HT1080 (cell line): ENCODE measurements at places on chromosomes 1 and 21. TPM values are rescaled to one million over a fixed set of nuclear protein-coding genes. Genes with fewer than 3 reads are reported as not detected.
A peak's percentile ranks its signal among the peaks of the same experiment; 100 is the strongest.

The TNFAIP8L2 gene
- not detected in 2 replicates for total RNA-seq

DNA sequence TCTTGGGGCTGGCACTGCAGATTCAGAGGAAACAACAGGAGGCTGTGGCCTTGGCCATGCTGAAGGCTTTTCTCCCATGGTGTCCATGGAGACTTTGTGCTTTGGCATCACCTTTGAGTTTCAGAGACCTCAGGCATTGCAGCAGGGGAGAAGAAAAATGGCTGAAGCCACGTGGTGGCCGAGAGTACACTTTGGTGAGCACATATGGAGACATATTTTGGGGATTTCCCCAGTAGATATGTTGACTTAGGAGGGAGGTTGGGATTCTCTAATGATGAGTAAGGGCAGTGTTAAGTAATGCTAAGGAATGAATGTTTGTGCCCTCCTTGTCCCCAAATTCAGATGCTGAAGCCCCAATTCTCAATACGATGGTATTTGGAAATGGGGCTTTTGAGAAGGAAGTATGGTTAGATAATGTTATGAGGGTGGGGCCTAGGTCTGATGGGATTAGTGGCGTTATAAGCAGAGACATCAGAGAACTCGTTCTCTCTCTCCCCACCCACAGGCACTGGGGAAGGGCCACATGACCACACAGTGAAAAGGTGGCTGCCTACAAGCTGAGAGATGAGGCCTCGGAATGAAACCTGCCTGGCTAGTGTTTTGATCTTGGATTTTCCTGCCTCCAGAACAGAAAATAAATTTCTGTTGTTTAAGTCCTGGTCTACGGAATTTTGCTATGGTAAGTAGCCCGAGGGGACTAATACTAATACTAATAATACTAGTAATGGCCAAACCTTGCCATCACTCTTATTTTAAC lies 98.6 kb downstream of the TBX19 start:
- peak; percentile 26 for DNase-seq

- DNase-seq: no peak
Observed at GRCh38 chr1:47183308-47184089, 6.3 kb downstream of the PDZK1IP1 start.

DNA sequence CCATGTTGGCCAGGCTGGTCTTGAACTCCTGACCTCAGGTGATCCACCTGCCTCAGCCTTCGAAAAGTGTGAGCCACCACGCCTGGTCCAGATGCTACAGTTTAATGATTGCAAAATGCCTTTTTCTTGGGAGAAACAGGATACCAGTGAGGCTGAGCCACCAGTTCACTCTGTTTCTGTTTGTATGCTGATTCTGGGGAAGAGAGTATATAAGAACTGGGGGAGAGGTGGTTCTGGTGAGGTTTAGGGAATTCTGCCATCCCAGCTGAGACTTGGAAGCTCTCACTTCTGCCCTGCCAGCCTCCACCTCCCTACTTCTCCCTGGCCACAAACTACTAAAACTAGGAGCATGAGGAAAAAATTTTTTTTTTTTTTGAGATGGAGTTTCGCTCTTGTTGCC lies 8.1 kb upstream of the PMF1 start:
- DNase-seq: no peak

The OR2AK2 gene
- not detected in 2 replicates for total RNA-seq

GRCh38 chr1:95216292-95216990 lies 17.6 kb upstream of the RWDD3 start:
- DNase-seq: no peak

GRCh38 chr21:34935452-34935851 lies 113.7 kb downstream of the RUNX1 start:
- DNase-seq: peak; percentile 17
